ENCODE measurements at places on chromosomes 12 and 14. TPM values are rescaled to one million over a fixed set of nuclear protein-coding genes. Genes with fewer than 3 reads are reported as not detected.

DNA sequence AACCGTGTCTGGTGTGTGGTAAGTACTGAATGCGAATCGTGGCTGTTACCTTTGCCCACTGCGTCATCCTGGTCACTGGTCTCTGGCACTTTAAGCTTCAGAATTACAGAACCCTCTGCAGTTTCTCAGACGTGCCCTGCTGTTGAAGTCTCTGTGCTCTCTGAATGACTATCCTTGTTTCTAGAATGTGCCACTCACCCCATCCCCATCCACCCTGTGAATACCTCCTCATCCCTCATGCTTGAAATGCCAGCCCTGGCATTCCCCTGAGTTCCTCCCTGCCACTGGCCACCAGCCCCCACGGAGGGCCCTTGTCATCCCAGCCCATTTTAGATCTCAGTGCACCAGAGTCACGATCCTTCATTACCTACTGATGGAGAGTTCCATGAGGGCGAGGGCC, 21.3 kb downstream of the TPCN1 start:
- no peak for DNase-seq

GRCh38 chr12:127081058-127081457, 1185.9 kb upstream of the TMEM132C start:
- no peak for DNase-seq

DNA sequence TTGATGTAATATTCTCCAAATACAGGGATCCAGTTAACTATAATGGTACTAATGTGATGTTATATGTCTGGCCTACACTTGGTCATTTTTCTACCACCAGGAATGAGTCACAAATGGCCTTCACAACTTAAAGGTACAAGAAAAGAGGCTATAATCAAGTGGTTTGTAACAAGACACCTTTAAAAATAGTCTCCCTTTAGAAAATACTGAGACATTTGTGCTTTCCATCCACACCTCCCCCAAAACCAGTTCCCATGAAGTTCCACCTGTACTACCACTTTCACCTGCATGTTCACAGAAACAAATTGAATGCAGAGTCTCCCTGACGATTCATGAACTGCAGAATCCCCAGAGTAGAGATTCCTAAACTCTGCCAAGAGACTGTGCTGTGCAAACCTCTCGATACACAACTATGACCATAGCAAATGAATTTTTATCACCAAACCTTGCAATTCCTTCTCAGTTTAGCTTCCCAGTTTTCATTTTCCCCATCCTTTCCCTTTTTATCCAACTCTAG, 6.0 kb downstream of the BTG1 start:
- DNase-seq: no peak

GRCh38 chr14:33777681-33778080, 173.2 kb downstream of the EGLN3 start:
- DNase-seq: no peak

- DNase-seq: no peak
These were observed 123.2 kb downstream of the PELI2 start for GRCh38 chr14:56241461-56241860.

DNA sequence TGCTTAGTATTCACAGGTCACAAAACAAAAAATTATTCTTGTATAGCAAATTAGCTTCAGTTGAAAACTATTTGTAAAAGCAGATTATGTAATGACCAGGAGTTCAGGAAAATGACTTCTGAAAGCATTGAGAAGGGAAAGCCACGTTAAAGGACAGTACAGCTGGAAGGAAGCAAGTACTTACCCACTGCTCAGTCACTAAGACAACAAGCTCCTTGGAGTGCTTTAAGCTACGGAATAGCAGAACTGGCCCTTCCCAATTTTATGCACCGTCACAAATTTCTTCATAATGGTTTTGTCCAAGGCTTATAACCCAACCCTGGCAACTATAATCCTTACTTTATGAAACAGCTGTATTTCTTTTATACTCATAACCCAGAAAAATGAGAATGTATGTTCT, 13.0 kb upstream of the SNAPC1 start:
- DNase-seq: no peak

DNA sequence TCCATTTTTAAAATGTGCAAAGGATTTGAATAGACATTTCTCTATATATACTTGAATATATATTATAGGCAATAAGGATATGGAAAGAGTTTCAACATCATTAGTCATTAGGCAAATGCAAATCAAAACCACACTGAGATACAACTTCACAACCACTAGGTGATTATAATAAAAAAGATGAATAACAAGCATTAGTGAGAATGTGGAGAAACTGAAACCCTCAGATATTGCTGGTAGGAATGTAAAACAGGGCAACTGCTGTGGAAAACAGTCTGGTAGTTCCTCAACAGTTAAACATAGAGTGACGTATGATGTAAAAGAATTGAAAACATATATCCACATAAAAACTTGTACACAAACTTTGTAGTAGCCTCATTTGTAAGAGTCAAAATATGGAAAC, 11.7 kb upstream of the BATF start:
- no peak for DNase-seq

GRCh38 chr12:121524196-121524916, 56.5 kb downstream of the KDM2B start:
- no peak for DNase-seq

DNA sequence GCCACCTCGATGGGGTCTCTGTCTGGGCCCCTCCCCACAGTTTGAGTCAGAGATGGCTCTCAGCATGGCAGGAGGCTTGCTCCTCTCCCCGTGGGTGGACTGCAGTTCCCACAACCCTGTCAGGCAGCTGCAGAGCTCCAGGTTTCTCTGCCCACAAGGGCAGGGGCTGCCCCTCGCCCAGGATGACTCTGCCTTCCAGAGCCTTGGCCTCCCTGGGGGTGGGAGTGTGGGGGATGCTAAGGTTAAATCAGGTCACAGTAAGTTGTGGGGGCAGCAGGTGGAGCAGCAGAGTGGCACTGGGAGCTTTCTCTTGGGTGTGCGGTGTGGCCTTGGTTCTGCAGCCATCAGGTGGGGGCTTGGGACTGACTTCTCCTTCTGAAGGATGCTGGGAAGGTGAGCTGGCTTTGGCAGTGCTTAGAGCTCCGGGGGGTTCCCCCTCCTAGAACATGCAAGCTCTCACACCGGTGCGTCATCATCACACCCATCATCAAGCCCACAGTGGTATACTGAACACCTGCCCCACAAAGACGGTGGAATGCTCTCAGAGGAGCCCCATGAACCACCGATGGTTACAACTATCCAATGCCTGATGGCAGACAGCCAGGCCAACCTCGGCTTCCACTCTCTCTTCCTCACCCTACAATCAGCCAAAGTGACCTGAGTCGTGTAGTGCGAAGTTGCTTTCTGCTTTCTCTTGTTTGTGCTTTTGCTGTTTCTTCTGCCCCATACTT, 39.7 kb downstream of the ERH start:
- no peak for DNase-seq

- no peak for DNase-seq
These were observed 62.5 kb downstream of the ETNK1 start for GRCh38 chr12:22687361-22688076.

GRCh38 chr12:120261951-120262851, 3.3 kb downstream of the PXN start:
- DNase-seq: no peak

DNA sequence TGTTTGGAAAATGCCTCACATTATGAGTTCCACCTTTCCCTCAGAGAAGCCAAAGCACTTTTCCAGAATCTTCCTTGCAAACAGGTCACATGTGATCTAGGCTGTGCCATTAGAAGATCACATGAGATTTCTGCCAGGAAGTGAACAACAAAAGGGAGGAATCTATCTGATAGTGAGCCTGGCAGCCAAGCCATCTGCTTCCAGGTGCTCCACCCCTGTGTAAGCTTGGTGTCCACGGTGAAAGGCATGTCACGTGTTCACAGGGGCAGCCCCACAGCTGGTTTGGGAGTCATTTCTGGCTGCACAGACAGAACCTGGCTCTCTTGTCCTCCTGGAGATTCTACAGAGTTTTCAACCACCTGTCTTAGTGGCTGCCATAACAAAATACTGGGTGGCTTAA, 3.5 kb upstream of the KSR2 start:
- DNase-seq: no peak

DNA sequence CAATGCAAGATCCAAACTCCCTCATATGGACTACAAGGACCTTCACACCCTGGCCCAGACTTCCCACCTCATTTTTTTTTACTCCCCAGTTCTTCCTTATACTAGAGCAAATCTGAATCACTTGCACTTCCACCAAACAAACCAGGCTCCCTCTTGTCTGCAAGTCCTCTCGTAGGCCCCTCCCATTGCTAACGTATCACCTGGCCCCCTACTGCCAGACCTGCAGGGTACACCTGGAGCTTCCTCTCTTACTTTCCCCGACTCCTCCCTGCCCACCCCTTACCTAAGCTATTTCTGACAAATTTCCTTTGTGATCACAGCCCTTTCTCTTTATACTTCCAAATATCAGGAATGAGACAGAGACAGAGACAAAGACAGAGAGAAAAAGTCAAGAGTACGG, 463.9 kb downstream of the GALC start:
- DNase-seq: no peak

- DNase-seq: no peak
These were observed 115.7 kb downstream of the DIO2 start for GRCh38 chr14:80095623-80096022.

DNA sequence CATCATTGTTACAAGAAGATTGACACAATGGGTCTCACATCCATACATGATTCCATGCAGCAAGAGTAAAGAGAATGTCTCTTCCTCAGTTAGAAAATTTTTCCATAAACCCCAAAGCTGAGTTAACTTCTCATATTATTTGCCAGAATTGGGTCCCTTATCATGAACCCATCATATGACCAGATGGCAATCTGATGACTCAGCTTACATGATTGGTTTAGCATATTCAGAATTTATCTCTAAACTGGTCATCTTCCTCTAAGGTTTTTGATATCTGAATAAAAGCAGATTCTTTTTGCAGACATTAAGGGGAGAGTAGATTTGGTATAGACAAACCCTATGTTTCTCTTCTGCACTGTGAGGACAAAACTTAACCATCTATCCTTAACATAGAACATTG, 174.9 kb downstream of the PIK3C2G start:
- DNase-seq: no peak

GRCh38 chr12:88998421-88998820, 353.9 kb downstream of the DUSP6 start:
- no peak for DNase-seq

MYH6 gene
- total RNA-seq: not detected

CLEC1B gene
- not detected for total RNA-seq

TSPAN19 gene
- total RNA-seq: not detected

LACRT gene
- total RNA-seq: not detected
